Activated CD8-positive, alpha-beta T cell treated with anti-CD3 and anti-CD28 coated beads, Interleukin-2, amount 10 ng/mL, durations not matched to agents 7 days and 5 days (primary cell): ENCODE measurements at places on chromosomes 2 and 18.

DNA sequence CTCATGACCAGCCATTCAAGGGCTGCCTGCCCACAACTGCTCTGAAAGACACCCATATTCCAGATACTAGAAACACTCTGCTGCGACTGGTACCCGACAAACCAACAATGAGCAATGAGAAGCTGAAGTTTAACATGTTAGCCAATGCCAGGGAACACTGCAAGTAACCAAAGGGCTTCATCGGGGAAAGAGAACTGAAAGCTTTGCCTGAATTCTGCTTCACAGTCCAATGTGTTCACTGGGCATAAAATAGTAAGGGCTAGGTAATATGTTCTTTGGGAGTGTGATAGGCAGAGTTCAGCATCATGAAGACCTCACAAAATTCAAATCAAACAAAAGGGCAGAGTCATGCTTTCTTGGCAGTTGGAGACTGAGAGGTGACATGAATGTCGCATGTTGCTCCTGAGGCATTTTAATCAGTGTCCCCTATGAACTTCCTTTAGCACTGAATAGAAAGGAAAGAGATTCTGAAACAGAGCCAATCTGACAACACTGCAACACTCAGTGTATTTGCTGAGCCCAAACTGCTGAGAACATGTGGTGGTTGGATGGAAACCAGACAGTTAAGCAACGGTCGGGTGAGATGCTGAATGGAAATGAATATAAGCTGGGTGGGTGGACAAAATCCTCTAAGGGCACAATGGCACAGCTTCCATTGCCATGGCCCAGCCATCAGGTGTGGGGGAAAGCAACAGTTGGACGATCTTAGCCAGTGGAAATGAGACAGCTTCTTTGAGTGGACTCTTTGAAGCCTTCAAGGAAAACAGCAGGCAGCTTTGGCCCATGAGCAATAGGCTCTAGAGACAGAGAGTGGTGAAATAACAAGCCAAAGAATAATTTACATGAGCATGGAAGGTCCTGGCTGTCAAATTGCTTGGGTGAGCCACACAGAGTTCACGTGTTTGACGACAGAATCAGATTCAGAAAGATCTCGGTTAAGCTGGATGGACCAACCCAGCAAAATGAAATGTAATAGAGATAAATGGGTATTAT is 277.5 kb downstream of the AFF3 start:
- no peak for DNase-seq

DNA sequence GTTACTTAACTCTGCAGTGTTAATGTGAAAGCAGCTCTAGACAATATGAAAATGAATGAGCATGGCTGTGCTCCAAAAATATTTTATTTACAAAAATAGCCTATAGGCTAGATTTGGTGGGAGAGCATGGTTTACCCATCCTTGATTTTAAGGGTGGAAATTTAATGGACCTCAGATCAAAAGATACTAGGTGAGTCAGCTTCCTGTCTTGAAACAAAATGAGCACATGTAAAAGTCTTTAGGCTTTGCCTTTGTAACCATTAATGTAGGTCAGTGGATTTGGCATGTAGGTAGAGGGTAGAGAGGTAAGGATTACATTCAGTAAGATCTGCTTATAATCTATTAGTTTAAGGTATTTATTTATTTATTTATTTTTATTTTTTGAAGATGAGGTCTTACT is 72.7 kb downstream of the GREB1L start:
- no peak for DNase-seq

- DNase-seq, result no peak
Observed at GRCh38 chr18:51011709-51012108, 18.3 kb upstream of the SMAD4 start.

DNA sequence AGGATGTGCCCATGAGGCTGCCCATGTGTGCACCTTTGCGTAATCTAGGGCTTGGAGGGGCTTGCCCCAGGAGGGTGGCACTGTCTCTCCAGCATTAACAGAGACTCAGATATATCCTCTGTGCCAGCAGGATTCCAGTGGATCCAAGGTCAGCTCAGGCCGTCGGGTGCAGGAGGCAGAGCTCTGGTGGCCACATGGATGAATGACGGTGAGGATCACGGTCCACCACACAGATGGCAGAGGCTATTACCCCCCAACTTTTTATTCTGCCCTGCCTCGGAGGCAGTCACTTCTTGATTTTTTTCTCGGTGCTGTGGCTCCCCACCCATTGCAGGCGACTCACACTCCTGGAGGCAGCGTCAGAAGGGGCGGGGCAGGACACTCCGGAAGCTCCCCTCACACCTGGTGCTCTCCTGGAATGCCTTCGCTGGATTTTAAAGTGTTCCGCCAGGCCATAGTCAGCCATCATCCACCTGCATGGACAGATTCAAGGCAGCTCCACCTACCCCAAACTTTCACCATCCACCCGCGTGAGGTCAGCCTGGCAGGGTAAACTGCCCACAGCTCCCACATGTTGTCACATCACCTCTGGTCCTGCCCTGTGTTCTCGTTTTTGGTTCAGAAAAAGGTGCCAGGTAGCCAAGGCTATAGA is 602.9 kb upstream of the RAB6C start:
- DNase-seq, result no peak

DNA sequence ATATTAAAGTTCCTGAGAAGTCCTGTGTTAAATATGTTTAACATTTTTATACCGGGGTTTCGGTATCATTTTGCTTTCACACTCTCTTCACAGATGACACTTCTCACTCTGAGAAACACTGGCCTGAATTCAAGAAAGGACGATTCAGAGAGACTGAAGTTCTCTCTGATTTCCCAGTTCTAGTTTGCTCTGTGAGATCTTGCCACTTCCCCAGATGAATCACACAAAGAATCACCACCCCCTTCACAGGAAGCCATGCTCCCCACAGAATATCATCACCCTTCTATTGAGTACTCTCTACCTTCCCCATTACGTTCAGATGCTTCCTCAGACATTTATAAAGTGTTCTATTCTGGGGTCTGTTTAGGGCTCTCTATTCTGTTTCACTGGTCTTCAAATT is 16.1 kb upstream of the CD207 start:
- DNase-seq, result peak; percentile 55
